NCI-H2171 (cell line): ENCODE measurements at places on chromosomes 16 and 17.
A peak's percentile ranks its signal among the peaks of the same experiment; 100 is the strongest.

DNA sequence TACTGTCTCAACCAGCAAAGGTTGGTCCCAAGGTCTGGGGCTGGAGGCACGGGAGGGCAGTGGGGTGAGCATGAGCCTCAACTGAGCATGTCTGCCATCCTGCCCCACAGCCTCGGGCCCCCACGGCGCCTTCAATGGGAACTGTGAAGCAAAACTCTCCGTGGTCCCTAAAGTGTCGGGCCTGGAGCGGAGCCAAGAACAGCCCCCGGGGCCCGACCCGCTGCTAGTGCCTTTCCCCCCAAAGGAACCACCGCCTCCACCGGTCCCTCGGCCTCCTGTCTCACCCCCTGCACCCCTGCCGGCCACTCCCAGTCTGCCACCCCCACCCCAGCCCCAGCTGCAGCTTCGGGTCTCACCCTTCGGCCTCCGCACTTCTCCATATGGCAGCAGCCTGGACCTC, 4.2 kb downstream of the FBRS start:
- no peak for DNase-seq

DNA sequence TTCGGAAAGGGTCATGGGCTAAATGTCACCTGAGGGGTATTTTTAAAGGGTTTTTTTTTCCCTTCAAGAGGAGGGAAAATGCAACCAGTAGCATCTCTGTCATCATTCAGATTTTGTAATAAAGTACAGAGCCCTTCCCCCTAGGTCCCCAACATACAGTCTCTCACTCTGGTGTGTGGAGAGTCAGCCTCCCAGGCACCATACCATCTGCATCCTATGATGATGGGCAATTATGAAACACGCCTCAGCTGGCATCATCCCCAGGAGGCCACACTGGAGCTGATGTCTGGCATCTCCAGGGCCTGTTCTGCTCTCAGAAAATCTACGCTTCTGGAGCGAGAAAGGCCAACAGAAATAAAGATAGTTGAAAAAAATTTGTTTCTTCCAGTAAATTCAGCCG, 32.0 kb downstream of the TBX4 start:
- peak; percentile 90 for DNase-seq

DNA sequence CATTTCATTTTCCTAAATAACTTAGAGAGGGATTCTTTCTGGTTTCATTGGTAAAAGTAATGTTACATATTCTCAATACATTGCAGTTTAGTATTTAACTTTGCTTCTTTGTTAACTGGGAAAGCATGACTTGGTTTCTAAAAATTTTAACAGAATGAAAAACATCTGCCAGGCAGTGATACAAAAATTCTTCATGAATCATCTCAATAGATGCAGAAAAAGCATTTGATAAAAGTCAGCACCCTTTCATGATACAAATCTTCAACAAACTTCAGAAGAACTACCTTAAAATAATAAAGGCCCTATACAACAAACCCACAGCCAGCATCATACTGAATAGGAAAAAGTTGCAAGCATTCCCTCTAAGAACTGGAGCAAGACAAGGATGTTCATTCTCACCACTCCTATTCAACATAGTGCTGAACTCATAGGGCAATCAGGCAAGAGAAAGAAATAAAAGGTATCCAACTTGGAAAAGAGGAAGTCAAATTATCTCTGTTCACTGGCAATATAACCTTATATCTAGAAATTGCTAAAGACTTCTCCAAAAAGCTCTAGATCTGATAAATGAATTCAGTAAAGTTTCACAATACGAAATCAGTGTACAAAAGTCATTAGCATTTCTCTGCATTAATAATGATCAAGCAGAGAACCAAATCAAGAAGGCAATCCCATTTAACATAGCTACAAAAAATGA, 50.4 kb downstream of the SLFN5 start:
- no peak for DNase-seq

DNA sequence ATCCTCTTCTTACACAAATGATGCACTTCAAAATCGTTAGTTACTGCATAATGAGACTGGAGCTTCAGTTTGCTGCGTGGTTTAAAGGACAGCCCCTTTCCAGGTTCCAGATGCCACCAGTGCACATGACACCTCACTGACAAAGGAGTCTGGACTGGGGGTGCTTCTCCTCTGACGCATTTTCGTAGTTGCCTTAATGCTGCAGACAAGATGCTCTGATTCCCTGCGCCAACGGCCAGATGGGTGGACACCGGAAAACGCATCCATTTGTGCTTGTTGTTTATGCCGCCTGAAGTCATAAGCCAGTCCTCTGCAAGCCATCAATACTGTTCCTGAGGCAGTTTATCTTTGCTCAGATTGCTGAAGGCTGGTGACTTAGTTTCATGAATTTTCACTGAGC, 16.0 kb downstream of the FBXO31 start:
- no peak for DNase-seq

DNA sequence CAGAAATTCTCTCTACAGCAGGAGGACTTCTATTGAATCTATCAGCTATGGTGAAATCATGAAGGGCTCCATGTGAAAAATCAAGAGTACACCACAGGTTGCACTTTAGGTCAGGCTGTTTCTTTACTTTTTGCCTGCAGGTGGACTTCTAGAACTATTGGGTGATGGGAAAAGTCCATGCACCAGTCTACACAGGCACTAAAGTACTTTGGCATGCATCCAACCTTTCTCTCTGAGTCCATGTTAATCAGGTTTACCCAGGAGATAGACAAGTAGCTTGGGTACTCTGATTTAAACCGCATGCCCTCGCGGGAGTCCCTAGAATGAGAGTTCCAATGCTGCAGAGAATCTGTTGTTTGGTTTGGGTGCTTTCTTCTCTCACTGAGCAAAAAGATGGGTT, 9.1 kb upstream of the ANKFN1 start:
- DNase-seq, result peak; percentile 9

GRCh38 chr17:40341808-40342503, 22.6 kb downstream of the GJD3 start:
- DNase-seq, result no peak

- DNase-seq, result no peak
Measured at GRCh38 chr17:45984368-45984767, 14.7 kb upstream of the STH start.

- DNase-seq, result no peak
Measured at GRCh38 chr16:600781-601180, 10.9 kb downstream of the RAB40C start.

DNA sequence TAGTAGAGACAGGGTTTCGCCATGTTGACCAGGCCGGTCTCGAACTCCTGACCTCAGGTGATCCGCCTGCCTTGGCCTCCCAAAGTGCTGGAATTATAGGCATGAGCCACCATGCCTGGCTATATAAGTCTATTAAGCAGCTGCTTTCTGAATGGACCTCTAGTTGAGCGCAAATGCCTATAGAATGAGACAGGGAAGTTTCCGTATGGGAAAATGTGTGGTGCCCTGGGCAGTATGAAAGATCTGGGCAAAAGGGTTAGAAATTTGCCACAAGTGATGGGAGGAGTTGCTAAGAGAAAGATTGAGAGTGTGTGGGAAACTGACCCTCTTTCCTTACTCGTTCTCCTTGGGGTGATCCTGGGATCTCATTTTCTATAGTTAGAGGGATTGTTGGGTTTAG, 26.3 kb downstream of the SLC6A2 start:
- DNase-seq, result no peak

DNA sequence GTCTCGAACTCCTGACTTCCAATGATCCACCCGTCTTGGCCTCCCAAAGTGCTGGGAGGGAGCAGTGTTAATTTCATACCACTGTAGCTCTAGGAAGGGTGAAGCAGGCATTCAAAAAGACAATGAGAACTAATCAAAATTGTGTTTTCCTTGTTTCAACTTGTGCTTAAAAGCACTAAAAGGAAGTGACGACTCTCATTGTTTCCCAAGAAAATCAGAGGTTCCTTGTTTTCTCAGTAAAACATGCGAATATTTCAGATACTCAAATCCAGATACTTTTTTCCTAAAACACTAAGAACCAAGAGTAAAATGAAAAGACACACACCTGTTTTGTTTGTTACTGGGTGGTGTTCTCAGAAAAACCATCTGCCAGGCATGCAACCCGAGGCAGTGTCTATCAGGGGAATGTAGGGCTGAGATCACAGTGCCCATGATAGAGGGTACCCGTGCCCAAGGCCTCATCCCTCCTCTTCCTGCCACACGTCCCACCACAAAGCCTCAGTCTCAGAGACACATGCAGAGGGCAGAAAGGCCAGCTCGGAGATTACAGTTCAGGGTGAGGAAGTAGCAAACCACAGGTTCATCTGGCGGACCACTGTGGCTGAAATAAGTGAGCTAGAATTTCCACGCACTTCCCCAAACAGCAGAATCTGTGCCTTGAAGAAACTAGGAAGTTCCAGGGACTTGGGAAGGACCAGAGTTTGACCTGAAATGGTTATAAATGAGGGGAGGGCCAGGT, 33.7 kb downstream of the GINS3 start:
- DNase-seq, result no peak

DNA sequence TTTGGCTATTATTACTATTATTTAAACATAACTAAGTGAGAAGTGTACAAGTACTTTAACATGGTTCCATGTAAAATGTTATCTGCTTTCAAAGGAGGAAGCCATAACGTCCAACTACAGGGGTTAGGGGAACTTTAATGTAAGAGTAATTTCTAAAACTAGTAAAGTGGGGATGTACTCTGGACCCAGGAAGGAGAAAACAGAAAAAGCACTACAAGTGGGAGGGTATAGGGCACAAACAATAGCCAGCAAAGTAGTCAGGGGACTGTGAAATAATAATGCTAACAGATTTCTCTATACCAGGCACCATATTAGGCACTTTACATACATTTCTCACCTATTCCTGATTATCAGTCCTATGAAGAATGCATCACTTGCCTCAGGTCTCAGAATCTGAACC, 19.6 kb downstream of the USP31 start:
- no peak for DNase-seq

DNA sequence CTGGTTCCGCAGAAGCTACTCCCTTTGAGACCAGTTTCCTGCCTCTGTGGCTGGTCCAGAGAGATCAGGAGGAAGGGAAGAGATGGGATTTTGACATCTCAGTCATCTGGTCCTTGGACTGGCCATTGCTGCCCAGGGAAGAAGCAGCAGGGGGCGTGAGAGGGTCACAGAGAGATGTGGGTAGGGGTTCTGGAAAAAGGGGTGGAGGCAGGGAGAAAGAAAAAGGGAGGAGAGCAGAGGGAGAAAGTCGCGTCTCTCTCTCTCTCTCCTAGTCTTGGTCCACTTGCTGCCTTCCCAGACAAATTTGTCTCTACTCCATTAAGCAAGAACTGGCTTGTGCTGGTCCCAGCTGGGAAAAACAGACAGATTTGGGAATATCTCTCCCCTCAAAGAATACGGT, 4.4 kb downstream of the SHBG start:
- DNase-seq, result no peak

DNA sequence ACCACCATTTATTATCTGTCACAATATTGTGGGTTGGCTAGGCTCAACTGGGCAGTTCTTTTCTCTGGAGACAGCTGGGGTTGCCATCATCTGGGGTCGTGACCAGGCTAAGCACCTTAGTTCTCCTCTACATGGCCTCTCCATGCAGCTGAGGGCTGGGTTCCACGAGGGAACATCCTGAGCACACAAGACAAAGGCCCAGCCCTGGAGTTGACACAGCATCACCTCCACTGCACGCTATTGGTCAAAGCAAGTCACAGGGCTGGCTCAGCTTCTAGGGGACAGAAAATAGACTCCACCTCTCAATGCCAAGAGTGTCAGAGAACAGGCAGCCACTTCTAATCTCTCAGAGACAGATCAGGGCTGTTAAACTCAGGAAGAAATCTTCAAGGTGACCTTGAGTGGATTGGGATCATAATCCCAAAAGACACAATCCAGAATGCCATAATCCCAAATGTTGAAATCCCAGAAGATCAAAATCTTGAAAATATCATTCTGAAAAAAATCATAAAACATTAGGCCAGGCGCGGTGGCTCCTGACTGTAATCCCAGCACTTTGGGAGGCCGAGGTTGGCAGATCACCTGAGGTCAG, 13.0 kb upstream of the USP10 start:
- no peak for DNase-seq

DNA sequence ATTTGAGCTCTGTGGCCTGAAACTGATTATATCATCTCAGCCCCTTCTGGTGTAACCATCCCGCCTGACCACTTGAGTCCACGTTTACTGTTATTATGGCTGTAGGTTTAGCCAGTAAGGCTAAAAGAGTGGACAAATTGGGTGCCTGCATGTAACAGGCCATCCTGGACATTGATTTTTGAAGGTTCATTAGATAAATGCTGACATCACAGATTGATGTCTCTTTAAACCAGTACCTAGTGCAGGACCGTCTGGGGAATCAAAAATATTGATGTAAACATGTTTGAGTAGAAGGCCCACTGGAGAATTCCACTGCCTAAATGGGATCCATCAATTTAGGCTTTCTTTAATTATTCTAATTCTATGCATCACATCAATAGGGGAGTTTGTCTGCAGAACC, 215.1 kb downstream of the IRX3 start:
- no peak for DNase-seq

DNA sequence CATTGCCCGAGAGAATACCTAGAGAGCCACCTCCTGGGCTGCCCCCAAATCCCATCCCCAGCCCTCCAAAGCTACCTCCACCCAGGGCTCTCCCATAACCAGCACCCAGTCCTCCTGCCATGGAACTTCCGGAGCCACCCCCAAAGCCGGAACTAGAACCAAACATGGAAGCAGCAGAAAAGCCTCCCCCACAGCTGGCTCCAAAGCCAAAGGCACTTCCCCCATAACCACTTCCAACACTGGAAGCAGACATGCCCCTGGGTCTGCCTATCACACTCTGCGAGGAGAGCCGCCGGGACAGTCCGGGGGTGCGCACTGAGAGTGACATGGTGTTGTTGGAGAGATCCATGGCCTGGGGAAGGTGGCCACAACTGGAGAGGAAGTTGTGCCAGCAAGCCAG, at the start of gene KRT12:
Gene KRT12, minus strand, starts transcription at position 386 of the 400 bp plus-strand sequence. Its CDS starts 37 bp downstream, at position 349.
- DNase-seq, result no peak

DNA sequence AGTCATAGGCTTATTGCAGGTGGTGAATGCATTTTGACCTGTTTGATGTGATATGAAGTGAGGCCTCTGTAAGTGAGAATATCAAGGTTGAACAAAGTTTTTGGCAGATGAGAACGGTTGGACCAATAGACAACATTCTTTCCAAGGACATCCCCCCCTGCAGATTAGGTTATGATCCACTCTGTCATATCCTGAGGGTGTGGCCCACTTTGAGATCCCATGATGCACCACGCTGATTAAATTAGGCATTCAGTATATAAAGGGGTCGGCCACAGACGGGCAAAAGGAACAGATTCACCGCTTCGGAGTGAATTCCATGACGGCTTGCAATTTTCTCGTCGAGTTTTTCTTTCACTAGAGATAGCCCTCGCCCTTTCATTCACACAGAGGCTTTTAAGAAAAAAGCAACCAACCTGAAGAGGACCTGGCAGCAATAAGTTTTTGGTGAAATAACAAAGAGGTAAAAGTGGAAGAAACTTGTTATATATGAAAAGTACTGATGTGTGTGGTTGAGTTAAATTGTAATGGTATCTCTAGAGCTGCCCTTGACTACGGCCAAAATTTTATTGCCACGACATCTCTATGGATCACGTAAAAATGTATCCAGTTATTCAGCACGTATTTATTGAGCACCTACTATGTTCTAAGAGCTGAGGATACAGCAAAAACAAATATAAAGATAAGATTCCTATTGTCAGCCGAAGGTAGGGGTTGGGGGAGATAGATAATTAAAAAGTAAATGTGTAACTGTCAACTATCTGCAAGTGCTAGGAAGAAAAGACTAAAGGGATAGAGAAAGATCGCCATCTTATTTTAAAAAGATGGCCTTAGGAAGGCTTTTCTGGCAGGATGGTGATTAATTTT, 1.7 kb upstream of the RBBP6 start:
- no peak for DNase-seq

- no peak for DNase-seq
Measured at GRCh38 chr16:46573834-46574159, 47.4 kb downstream of the SHCBP1 start.

GRCh38 chr17:1087381-1088241, 90.7 kb downstream of the TIMM22 start:
- no peak for DNase-seq

GRCh38 chr17:58702045-58702476, 9.7 kb downstream of the RAD51C start:
- no peak for DNase-seq
